ENCODE measurements at places on chromosomes 5 and 9. TPM values are rescaled to one million over a fixed set of nuclear protein-coding genes. Genes with fewer than 3 reads are reported as not detected.

The STK32A gene
- not detected for total RNA-seq

The LCN9 gene
- total RNA-seq: not detected

The AGPAT2 gene
- 8.9 TPM for total RNA-seq

The CCL21 gene
- not detected for total RNA-seq

The OR2V2 gene
- not detected for total RNA-seq

The SWI5 gene
- total RNA-seq: 20.4 TPM
